Posterior vena cava (tissue), 2 donors: ENCODE measurements at places on chromosomes 12 and 14. TPM values are rescaled to one million over a fixed set of nuclear protein-coding genes. Genes with fewer than 3 reads are reported as not detected.

Gene CCDC175
- total RNA-seq: not detected

Gene KCNA5
- 3.0 TPM for total RNA-seq

Gene MARCHF9
- 7.4 TPM for total RNA-seq

Gene ACOT4
- 1.8 TPM for total RNA-seq

Gene JKAMP
- total RNA-seq: 21.7 TPM

Gene GPR137C
- 0.33 TPM for total RNA-seq

Gene APPL2
- 41.2 TPM for total RNA-seq

Gene MYF6
- total RNA-seq: not detected

Gene CAPRIN2
- total RNA-seq: 21.2 TPM

Gene SLC25A47
- total RNA-seq: not detected

Gene SPIC
- total RNA-seq: not detected

Gene SLC38A1
- total RNA-seq: 88.0 TPM

Gene RFLNA
- 1.2 TPM for total RNA-seq

Gene FOXG1
- total RNA-seq: not detected

Gene KLRF1
- total RNA-seq: 0.88 TPM

Gene BMP4
- total RNA-seq: 9.3 TPM

Gene NGB
- total RNA-seq: not detected

Gene KRT3
- not detected for total RNA-seq
